ENCODE measurements at places on chromosomes 12 and 14. TPM values are rescaled to one million over a fixed set of nuclear protein-coding genes. Genes with fewer than 3 reads are reported as not detected.

The TEAD4 gene
- 59.0 TPM for total RNA-seq

The OR10G3 gene
- not detected for total RNA-seq

The GDF3 gene
- total RNA-seq, result not detected

The KRT6C gene
- total RNA-seq, result not detected

The DNAJC22 gene
- 10.7 TPM for total RNA-seq

DNA sequence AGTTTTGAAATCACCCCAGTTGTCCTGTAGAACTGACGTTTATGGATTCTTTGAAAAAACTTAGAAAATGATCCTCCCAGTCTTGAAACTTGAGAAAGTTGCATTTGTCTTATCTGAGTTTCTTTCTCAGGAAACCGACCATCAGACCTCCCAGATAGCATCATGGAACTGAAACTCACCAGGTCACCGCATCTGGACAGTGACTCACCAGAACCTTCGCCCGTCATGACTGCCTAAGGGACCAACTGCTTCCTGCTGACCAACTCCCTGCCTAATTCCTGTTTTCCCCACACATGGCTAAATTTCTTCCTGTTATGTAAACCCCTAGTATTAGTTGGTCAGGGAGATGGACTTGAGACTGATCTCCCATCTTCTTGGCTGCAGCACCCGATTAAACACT is 175.7 kb downstream of the RIMBP2 start:
- DNase-seq, result no peak

DNA sequence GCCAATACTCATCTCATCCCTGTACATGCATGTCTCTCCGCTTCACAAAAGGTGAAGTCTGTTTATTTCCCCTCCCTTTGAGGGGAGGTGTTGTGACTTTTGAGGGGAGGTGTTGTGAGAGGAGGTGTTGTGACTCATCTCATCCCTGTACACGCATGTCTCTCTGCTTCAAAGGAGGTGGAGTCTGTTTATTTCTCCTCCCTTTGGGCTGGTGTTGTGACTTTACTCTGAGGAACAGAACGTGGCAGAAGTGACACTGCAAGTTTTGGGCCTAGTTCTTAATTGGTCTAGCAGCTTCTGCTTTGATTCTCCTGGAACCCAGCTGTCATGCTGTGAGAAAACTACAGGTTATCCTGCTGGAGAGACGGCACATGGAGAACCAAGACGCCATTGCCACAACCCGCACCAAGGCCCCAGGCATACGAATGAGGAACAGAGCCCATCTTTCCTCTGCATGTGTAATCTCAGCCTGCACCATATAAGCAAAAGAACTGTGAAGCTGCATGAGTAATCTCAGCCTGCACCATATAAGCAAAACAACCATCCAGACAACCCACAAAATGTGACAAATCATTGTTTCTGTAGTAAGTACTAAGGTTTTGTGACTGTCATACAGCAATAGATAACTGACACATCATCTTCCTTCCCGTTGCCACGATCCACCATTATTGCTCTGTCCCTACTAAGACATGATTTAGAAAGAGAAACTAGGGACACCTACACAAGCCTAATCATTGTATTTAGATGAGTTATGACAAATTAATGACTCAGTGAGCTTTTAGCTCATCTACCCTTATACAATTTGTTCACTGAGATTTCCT is 30.0 kb downstream of the GALNT4 start:
- no peak for DNase-seq

GRCh38 chr12:2794191-2794735 is 507 bp upstream of the FKBP4 start:
- no peak for DNase-seq

DNA sequence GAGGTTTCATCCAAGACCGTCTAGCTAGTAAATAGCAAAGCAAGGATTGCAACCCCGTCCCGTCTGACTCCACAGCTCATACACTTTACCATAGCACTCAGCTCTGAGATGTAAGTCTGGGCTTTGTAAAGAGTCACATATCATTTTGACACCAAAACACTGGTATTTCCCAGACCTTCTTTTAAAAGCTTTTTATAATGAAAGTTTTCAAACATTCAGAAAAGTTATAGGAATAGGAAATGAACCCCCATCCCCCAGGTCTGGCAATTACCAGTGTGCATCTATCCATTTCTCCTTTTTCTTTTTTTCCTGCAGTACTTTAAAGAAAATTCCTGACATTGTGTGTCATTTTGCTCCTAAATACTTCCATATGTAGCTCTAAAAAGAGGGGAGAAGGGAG is 183.6 kb upstream of the CCND2 start:
- no peak for DNase-seq

- no peak for DNase-seq
Observed at GRCh38 chr12:64007853-64008252, 163.4 kb downstream of the SRGAP1 start.

GRCh38 chr12:14691560-14691959 is 4.8 kb downstream of the GUCY2C start:
- peak; percentile 80 for DNase-seq

DNA sequence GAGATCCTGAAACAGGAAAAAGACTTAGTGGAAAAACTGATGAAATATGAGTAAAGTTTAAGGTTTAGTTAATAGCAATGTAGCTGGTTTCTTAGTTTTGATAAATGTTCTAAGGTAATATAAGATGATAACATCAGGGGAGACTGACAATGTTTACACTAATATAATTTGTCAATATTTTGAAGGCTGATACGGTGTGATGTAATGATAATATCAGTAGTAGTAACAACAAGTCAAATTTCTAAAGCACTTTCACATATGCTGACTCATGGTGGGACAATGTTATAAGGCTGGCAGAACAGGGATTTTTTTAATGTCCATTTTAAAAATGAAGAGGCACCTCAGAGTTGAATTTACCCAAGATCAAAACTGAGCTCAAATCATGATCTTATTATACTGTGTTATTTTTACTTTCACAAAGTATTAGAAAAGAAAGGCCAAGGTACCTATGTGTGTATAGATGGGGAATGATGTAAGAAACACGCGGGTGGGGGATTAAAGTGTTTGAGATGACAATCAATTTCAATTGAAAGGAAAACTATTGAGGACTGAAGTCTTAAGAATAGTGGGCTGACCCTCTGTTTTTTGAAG is 2.4 kb upstream of the FLRT2 start:
- DNase-seq, result no peak

- DNase-seq, result peak; percentile 79
Observed at GRCh38 chr12:64730588-64730969, 28.6 kb downstream of the GNS start.

GRCh38 chr12:123250471-123251383 is 17.5 kb downstream of the MTRFR start:
- DNase-seq, result peak; percentile 24

DNA sequence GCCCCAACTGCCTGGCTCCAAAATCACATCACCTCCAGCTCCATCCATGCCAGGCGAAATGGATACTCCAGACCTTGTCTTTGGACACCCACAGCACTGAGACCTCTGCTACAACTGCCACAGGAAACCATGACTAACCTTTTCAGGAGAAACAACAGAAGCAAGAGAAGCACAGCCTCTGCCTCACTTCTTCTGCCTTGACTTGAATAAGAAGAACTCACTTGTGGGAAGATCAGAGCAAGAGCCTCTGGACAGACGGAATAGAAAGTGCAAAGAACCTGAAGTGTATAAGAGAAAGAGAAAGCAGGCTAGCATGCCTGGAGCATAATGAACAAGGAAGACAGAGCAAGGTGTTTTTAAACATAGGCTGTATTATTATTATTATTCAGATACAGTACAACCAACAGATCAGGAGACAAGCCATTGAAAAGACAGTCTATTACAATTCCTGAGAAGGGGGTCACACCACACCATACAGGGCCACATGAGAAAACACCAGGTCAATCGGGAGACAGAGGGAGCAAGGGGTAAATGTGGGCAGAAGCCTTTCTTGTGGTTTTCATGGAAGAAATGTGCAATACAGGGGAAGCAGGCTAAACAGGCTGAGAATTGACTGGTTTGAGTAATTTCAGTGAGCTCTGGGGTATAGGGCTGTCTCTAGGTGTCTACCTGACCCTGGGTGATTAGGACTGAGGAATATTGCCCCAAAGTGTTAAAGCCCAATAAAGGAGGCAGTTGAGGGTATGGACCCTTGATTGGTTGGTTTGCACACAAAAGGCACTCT is 7.4 kb upstream of the OR10P1 start:
- no peak for DNase-seq

DNA sequence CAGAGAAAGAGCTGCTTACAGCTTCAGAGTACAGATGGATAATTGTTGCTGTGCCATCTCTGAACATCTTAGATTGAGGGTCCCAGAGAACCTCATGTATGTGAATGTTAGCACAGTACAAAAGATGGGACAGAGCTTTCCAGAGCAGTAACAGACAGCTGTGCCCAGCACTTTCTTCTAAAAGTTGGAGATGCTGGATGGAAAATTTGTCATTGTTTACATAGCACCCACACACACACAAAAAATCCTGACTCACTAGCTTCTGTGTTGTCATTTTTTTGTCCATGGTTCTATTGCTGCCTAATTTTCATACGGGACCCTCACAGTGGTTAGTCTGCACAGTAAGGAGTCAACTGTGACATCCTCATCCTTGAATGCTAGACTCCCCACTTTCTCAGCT is 374.7 kb downstream of the DIO2 start:
- DNase-seq, result no peak

- DNase-seq, result no peak
Observed at GRCh38 chr12:59186451-59186850, 266.1 kb upstream of the LRIG3 start.

Data from SJCRH30 (cell line).